ENCODE measurements at places on chromosomes 6 and 20.
A peak's percentile ranks its signal among the peaks of the same experiment; 100 is the strongest.

DNA sequence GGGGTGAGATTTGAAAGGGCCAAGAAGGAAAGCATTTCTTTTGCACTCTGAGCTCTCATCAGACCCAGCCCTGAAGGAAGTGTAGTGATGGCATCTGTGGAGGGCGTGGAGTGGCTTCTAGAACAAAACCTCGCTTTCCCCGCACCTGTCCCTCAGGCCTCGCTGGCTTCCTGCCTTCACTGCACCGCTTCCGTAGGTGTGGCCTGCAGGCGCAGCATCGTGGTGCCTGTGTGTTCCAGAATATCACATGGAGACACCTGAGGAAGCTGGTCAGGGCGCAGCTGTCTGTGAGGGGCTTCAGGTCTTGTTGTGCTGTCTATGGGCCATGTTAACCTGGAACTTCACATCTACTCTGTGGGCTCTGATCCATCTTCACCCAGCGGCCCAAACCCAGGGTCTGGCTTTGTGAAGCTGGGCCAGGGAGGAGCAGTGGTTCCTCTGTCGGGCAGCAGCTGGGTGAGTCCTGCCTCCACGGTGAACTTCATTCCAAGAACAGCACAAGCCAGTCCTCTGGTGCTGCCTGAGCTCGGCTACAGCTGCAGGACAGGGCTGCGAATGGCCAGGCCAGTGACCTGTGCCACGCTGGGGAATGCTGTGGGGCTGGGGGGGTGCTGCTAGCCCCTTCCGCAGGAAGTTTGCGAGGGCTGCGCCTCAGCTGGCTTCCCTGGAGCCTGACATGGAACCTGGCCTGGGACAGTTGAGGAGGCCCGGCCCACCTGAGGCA is 40.9 kb downstream of the DSTN start:
- peak; percentile 6 for DNase-seq

DNA sequence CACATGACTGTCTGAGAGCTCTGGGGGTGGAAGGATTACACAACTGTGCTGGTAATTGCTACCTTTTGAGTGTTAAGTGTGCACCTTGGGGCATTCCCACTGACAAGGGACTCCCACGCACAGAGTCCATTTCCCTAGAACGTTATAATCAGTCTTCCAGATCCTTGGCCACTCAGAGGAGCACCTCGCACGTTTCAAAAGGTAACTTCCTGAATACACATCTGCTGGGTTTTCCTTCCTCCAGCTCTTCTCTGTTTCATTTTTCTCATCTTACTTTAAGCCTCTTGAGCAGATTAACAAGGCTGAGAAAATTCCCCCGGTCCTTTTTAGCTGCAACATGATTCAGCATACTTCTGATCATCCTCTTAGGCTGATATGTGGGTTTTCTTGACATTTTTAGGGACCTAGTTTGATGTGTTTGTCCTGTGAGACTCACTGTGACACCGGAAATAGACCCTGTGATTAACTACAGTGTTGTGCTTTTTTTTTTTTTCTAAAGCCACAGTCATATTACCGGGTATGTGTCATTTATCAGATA is 98.4 kb upstream of the DUSP22 start:
- DNase-seq = no peak

DNA sequence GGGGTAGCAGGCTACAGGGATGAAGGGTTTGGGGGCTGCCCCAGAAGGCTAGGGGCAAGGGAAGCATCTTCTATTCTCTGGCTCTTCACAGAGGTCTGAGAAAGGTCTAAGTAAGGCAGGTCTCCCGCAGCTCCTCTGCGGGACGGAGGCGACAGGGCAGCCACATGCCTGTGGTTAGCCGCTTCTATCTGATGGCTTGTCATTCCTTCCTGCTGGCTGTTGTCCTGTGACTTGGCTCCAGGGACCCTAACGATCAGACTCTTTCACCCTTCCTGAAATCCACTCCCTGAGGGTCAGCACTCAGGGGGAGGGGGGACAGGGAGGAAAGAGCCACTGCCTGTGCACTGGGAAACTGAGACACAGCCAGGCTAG is 673 bp downstream of the CST7 start:
- DNase-seq = no peak

GRCh38 chr6:7532821-7533220 is 8.7 kb upstream of the DSP start:
- no peak for DNase-seq

DNA sequence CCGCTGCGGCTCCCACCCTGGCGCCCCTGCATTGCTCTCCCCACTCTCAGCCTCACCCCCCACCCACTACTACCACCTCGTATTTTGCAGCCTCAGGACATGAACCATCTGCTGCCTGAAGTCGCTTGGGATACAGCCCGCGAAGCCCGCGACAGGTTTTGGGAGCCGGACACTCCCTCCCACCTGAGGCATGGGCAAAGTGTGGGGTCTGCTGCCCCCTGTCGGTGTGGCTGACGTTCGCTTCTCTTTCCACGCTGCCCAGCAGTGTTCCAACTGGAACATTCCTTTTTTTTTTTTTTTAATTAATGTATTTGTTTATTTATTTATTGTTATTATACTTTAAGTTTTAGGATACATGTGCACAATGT is 15.3 kb upstream of the LPA start:
- no peak for DNase-seq

DNA sequence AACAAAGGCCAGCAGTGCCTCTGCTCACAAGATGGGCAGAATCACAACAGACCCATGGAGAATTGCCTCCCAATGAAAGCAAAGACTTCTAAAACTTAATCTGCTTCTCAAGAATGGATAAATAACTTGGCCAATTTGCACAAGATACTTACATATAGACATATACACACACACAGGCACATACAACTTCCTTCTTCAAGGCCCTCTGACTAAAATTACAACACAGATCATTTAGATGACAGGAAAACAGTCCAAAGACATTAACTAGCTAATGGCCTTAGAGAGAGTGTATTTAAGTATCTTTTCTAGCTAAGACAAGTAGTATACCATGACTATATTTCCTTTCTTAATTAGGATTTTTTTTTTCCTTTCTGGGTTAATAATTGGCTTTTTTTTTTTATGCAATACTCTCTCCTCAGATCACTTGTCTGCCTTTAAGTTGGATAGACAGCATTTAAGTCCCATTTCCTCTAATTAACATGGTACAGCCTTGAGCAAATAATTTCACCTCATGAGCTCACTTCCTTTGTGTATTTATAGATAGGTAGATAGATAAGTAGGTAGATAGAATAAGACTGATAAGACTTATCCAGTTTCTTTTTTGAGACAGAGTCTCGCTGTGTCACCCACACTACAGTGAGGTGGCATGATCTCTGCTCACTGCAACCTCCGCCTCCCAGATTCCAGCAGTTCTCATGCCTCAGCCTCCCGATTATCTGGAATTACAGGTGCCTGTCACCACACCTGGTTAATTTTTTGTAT is 70.0 kb downstream of the NRSN1 start:
- DNase-seq = no peak

Data from GM03348 (cell line).